ENCODE measurements at places on chromosomes 2 and 18. TPM values are rescaled to one million over a fixed set of nuclear protein-coding genes. Genes with fewer than 3 reads are reported as not detected.

DNA sequence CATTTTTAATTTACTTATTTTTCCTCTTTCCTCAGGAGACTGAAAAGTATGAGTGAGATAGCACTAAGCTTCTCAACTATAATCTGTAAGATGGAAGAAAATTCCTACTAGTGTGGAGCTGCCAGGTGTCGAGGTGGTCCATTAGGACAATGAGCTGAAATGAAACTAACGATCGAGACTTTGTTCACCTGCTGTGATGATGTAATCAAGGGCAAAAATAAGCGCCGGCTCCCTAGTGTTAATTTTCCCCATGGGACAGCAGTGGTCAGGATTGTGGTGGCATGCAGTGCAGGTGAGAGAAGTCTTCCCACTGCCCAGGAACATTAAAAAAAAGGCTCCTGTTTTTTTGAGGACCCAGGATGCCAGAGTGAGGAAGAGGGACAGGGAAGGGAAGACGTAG lies 859.1 kb upstream of the GCFC2 start:
- no peak for DNase-seq

DNA sequence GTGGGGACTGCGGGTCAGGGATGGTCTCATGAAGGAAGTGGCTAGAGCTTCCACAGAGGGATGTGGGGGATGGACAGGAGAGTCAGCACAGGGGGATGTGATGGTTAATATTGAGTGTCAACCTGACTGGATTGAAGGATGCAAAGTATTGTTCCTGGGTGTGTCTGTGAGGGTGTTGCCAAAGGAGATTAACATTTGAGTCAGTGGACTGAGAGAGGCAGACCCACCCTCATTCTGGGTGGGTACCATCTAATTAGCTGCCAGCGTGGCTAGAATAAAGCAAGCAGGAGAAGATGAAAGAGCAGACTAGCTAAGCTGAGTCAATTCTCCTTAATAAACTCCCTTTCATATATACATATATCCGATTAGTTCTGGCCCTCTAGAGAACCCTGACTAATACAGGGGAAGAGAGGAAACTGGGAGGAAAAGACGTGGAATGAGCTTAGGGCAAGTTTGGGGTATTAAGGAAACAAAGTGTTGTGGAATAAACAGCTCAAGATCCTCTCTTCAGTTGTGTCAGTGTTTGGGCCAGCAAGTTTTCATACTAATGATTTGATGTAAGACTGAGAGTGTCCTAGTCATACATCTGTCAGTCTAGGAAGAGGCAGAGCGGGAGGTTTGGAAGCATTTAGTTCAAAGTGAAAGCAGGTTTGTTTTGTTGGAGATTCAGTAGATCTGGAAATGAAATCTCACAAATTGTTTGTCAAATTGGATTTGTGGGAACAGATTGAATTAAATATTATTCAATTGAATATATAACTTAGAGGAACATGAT lies 135.2 kb upstream of the NT5C1B start:
- no peak for DNase-seq

DNA sequence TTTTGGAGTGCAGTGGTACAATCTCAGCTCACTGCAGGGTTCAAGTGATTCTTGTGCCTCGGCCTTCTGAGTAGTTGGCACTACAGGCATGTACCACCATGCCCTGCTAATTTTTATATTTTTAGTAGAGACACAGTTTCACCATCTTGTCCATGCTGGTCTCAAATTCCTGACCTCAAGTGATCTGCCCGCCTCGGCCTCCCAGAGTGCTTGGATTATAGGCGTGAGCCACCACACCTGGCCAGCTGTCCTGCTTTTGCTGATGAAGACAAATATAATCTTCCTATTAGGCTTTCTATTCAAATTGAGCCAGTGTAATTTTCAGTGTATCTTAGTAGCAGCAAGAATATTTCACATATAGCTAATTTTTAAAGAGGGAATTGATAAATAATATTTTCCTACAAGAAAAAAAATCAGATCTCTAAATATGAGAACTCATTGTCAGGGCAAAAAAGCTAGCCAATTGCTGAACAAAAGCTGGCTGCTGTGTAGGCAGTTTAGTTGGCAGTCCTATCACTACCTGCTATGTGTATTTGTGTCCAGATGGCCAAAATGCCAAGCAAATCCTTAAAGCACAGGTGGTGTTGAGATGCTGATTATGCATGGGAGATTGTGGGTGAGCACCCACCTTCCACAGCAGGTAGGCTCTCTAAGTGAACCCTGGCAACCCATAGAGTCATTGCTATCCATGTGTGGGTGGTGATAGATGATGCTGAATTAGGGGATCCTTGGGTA lies 60.8 kb upstream of the STAM2 start:
- DNase-seq = no peak

The MYO5B gene
- total RNA-seq = 13.5 TPM

GRCh38 chr2:239964399-239965185 lies 60.5 kb downstream of the NDUFA10 start:
- DNase-seq = no peak
